ENCODE measurements at places on chromosomes 12 and 14. TPM values are rescaled to one million over a fixed set of nuclear protein-coding genes. Genes with fewer than 3 reads are reported as not detected.

Gene KIF5A
- total RNA-seq: 0.28 TPM

Gene SYCP3
- 0.85 TPM for total RNA-seq

Gene WNT5B
- total RNA-seq: 47.6 TPM

Gene EIF2S3B
- 0.85 TPM for total RNA-seq

Gene C14orf180
- total RNA-seq: not detected

Gene HOXC4
- 0.19 TPM for total RNA-seq

Gene MYO1A
- total RNA-seq: under 0.01 TPM

Gene SDS
- not detected for total RNA-seq

Gene LRRC43
- total RNA-seq: 0.38 TPM

Gene PELI2
- 3.8 TPM for total RNA-seq

Gene CGRRF1
- total RNA-seq: 15.0 TPM

Gene ACRBP
- under 0.01 TPM for total RNA-seq

Gene CELA1
- total RNA-seq: not detected

Gene SDSL
- total RNA-seq: 30.1 TPM

Gene BIN2
- total RNA-seq: not detected

Gene WDR89
- 18.6 TPM for total RNA-seq

Gene C14orf39
- not detected for total RNA-seq

Gene OAS2
- total RNA-seq: 3.1 TPM

Gene TAS2R13
- 0.58 TPM for total RNA-seq

Gene KRT79
- not detected for total RNA-seq

Gene ABCD2
- under 0.01 TPM for total RNA-seq

Gene MYH7
- not detected for total RNA-seq

Gene C12orf54
- not detected for total RNA-seq

Gene SMIM41
- not detected for total RNA-seq

Gene PLEK2
- 42.0 TPM for total RNA-seq

Gene CLEC4E
- not detected for total RNA-seq

Gene TGFB3
- total RNA-seq: 7.3 TPM

Gene FOXG1
- under 0.01 TPM for total RNA-seq

Gene IFNG
- not detected for total RNA-seq

Gene MGP
- 47.7 TPM for total RNA-seq

Gene HIF1A
- 502 TPM for total RNA-seq

Gene NR1H4
- not detected for total RNA-seq

Gene TAS2R20
- 1.2 TPM for total RNA-seq

Gene OR4E2
- total RNA-seq: not detected

Gene TMEM119
- 15.8 TPM for total RNA-seq

Gene PRKD1
- 21.7 TPM for total RNA-seq

Gene ADAM21
- 1.5 TPM for total RNA-seq

Gene CDKN3
- 9.9 TPM for total RNA-seq

Gene MAP1LC3B2
- total RNA-seq: 0.28 TPM

Gene RBP5
- total RNA-seq: not detected

Gene JDP2
- total RNA-seq: 29.3 TPM

Gene TMTC2
- 6.7 TPM for total RNA-seq

Measured in regular cardiac myocyte (primary cell).